HEK293T (cell line): ENCODE measurements at places on chromosomes 11 and 22.

DNA sequence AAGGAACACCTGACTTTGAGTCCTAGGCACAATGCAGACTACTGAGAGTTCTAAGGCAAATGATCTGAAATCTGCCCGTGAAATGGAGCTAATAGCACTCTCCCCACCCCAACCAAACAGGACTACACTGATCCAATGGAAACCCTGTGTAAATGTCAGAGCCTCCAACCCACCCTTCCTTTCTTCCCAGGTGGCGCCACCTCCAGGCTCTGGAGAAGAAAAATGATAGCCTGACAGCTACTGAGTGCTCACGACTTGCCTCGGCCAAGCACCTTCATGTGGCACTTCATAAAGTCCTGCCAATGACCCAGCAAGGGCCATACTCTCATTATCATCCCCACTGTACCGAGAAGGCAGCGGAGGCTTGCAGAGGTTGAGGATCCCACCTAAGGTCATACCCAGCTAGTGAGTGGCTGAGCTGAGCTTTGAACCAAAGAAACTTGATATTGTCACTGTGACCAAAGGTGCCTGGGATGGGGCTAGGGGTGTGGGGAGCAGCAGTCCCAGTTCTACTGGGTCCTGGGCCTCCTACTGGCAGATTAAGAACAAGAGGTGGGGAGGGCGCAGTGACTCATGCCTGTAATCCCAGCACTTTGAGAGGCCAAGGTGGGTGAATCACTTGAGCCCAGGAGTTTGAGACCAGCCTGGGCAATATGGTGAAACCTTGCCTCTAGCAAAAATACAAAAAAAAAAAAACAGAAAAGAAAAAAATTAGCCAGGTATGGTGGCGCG is 20.5 kb downstream of the TST start:
- no peak for DNase-seq

DNA sequence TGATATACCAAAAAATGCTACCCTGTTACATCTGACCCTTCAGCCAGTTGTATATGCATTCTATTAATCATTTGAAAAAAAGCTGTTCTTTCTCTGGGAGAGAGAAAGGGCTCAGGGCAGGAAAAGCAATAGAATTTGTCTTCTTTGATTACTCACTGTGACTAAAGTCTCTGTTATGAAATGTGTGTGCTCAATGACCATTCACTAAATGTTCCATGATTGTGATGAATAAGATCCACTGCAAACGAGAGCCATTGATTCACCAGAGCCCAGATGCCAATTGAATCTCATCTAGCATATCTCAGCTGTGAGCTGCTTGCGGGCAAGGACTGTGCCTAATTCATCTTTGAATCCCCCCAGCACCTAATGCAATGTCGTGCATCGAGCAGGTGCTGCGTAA is 184.3 kb downstream of the OPCML start:
- DNase-seq = no peak

DNA sequence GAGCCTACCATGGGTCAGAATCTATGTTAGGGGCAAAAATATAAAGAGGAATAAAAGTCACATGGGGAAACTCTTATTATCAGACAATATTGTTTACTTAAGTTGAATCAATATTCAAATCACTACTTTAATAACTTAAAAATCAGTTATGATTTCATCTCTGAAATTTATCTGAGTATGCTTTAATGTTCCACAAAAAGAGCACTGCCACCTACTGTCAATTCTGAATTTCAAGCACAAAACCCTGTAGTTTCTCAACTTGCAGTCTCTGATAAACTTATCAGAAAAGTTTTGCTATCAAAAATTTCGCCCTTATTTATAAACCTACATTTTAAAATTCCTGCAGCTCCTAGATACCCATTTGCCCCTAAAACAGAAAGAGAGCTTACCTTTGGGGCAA is 47.3 kb downstream of the RDX start:
- DNase-seq = no peak

DNA sequence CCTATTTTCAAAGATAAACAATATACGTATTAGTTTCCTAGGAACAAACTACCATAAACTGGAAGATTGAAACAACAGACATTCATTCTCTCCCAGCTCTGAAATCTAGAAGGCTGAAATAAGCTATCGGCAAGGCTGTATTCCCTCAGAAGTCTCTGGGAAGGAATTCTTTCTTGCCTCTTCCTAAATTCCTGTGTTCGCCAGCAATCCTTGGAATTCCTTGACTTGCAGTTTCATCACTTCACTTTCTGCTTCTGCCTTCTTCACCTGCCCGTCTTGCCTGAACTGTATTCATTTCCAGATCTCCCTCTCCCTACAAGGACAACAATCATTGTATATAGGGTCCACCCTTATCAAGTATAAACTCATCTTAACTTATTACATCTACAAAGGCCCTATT is 17.7 kb upstream of the PRDM10 start:
- no peak for DNase-seq

DNA sequence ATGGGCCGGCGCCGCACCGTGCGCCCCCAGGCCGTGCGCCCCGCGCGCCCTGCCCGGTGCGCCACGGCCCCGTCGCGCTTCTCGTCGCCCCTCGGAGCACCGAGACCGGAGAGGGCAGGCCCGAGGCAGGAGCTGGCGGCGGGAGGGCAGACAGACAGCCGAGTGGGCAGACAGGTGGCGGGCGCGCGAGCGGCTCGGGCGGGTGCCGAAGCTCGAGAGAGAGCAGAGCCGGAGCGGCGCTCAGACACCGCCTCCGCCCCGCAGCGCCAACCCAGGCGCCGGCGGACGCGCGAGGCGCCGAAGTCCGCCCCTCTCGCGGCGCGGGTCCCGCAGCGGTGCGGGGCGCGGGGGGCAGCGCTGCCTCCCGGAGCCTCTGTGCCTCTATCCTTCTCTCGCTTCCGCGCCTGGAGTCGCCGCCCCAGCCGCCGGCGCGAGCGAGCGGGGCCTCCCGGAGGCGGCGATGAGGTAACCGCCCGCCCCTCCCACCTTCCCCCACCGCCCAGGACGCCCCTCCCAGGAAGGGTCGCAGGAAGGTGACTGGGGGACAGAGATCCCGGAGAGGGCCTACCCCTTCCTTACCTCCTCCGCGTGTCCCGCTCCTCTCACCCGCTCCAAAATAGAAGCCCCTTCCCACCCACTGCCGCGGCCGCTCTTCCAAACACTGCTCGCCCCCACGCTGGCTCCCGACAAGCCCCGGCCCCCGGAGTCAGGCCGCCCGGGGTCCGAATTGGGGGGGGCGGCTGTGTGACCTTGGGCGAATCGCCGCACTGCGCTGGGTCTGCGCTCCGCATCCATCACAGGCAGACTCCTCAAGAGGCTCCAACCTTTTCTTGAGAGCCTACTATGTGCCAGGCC is at the start of gene RASL10A:
Gene RASL10A, minus strand, starts transcription at position 412 of the 855 bp plus-strand sequence. CDS start 451 bp downstream, outside the sequence.
- peak; percentile 64 for DNase-seq

DNA sequence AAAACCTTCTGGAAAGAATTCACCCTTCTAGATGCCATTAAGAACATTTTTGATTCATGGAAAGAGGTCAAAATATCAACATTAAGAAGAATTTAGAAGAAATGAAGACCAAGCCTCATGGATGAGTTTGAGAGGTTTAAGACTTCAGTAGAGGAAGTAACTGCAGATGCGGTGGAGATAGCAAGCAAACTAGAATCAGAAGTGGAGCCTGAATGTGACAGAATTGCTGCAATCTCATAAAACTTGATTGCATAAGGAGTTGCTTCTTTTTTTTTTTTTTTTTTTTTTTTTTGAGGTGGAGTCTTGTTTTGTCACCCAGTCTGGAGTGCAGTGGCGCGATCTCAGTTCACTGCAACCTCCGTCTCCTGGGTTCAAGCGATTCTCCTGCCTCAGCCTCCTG is 51.6 kb downstream of the MS4A13 start:
- DNase-seq = no peak

- DNase-seq = no peak
These were observed 418.5 kb upstream of the SYN3 start for GRCh38 chr22:33476716-33477115.

GRCh38 chr11:69883292-69884255 is 64.4 kb upstream of the FGF3 start:
- no peak for DNase-seq

DNA sequence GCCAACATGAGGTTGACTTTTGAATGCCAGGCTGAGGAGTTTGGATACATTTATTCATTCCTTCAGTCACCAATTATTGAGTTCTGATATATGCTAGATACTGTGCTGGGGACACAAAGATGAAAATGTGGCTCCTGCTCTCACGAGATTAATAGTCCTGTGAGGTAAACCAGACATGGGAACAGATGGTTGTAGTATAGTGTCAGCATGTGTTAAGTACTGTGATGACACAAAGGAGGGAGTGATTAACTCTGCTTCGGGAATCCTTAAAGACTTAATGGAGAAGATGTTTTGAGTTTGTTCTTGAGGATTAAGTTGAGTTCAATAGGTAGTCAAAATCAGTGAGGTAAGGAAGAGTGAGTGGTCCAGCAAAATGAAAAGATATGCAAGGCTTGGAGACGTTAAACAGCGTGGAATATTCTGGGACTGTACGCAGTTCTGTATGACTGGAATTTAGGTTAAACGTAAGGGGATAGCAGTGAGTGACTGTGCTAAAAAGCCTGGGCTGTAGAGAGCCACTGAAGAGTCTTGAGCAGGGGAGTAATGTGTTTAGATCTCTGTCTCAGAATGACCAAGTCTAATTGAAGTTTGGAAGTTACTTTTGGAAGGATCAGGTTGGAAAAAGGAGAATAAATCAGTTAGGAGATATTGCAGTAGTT is 11.8 kb downstream of the RNF121 start:
- DNase-seq = no peak

DNA sequence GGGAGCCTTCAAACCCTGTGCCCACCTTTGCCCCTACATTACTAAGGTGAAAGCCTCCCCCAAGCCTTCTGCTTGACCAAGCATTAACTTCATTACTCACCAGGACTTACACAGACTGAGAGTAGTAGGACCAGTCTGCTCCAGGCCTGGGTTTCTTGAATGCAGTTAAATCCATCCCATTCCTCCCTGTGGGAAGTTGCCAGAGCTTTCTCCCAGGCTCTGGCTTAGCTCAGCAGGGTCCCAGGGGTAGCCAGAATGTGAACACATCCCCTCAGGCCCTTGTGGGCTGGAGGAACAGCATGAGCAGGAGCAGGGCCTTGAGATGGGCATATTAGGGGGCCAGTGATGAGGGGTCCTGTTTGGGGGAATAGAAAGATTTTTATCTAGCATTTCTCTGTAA is 59.9 kb downstream of the RRM1 start:
- DNase-seq = no peak

- no peak for DNase-seq
These were observed 15.3 kb downstream of the RTN4RL2 start for GRCh38 chr11:57475671-57476046.

GRCh38 chr11:9977554-9977953 is 313.7 kb downstream of the SWAP70 start:
- DNase-seq = no peak

GRCh38 chr22:20904008-20904979 is 12.9 kb upstream of the CRKL start:
- no peak for DNase-seq

- DNase-seq = no peak
These were observed 39.4 kb upstream of the SEPTIN5 start for GRCh38 chr22:19674929-19675253.

GRCh38 chr22:22810018-22810427 is 77.6 kb upstream of the IGLL5 start:
- no peak for DNase-seq

DNA sequence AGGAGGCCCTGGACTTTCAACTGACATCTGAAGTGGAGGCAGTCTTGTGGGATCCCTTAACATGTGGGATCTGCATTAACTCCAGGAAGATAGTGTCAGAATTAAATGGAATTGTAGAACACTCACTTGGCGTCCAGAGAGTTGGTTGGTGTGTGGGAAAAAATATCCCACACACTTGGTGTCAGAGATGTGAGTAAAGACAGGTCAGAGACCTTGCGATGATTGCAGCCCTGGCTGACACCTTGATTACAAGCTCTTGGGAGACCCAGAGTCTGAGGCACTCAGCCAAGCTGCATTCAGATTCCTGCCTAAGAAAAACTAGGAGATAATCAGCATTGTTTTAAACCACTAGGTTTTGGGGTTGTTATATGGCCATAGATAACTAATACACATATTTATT is 7.2 kb upstream of the TPCN2 start:
- DNase-seq = no peak

DNA sequence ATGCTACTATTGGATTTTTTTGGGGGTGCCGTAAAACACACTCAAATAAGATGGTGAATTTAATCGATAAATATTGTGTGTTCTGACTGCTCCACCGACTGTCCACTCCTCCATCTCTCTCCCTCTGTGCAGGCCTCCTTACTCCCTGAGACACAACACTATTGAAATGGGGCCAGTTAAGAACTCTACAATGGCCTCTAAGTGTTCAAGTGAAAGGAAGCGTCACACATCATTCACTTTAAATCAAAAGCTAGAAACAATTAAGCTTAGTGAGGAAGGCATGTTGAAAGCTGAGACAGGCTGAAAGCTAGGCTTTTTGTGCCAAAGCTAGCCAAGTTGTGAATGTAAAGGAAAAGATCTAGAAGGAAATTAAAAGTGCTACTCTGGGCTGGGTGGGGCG is 156.7 kb downstream of the CTTN start:
- no peak for DNase-seq

DNA sequence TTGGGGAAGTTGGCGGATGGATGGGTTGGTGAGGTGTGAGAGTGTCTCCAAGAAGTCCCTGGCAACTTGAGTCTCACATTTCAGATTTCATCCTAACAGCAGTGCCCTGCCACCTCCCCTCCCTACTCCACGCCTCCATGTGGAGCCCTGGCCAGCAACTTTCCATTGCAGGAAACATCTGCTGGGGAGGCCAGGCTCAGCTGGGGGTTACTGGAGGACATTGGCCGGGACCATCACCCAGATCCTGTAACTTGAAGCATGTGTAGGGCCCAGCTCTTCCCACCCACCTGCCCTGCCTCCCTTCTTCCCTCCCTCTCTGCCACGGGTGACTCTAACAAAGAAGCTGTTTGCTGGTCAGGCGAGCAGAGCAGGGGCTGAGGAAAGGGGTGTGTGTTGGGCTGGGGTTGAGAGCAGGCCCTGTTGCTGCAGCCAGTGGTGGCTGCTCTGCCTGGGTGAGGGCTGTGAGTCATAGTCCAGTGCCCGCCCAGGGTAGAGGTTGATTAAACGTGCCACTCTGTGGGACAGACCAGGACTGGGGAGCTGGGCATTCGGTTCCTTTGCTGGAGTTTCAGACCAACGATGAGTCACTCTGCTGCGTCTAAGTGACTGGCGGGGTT is 64.0 kb downstream of the SCN3B start:
- no peak for DNase-seq

DNA sequence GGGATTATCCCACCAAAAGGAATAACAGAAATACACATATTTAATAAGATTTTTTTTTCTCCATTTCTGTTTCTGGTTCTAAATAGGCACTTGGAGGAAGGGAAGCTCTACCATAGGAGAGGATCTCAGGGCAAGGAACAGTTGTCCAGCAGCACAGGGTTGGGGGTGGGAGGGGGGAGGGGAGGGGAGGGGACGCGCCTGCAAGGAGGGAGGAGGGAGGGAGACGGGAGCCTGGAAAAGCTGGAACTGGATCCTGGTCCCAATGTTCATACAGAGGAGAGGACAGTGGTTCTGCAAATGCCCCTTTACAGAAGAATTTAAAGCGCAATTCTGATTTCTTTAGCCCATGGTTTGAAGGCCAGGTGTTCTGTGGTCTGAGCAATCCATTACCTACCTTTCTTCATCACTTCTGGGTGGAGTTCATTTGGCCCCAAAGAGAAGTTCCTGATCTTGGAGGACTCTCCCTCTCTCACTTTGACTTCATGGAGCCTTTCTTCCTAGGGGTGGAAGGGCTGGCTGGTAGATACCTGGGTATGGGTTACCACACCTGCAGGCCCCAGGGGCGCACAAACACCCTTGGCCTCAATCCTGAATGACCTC is 348.9 kb upstream of the NCAM1 start:
- no peak for DNase-seq

GRCh38 chr11:134559602-134559962 is 147.5 kb upstream of the B3GAT1 start:
- no peak for DNase-seq
